Jurkat, Clone E6-1 (cell line): ENCODE measurements at places on chromosomes 7 and 10.

GRCh38 chr7:121288894-121289293 lies 39.9 kb upstream of the WNT16 start:
- DNase-seq, result no peak

- DNase-seq, result no peak
Measured at GRCh38 chr7:2004841-2005725, 227.7 kb downstream of the MAD1L1 start.

DNA sequence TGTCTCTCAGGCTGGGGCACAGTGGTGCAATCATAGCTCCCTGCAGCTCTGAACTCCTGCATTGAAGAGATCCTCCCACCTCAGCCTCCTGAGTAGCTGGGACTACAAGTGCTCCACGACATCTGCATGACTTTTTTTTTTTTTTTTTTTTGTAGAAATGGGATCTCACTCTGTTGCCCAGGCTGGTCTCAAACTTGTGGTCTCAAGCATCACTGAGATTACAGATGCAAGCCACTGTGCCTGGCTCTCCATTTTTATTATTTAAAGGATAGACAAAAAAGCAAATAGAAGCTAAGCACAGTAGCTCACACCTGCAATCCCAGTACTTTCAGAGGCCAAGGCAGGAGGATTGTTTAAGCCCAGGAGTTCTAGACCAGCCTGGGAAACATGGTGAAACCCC lies 13.0 kb upstream of the KCTD7 start:
- no peak for DNase-seq

DNA sequence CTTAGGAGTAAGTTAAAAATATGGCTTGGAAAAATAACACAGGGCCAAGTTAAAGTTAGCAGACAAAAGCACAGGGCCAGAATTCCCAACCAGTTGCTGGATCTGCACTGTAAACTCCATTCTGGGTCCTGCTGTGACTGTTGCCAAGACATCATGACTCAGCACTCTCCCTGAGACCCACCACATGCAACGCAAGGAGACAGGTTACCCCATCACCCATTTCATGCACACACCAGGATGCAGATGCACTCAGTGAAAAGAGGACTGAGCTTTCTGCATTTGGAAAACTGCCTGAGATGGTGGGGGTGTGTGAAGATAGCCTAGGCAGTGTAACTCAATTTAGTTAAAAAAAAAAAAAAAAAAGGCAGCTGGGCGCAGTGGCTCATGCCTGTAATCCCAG lies 97.6 kb upstream of the ZNF438 start:
- DNase-seq, result no peak

GRCh38 chr7:74026903-74027682 lies 880 bp upstream of the ELN start:
- DNase-seq, result peak; percentile 8

GRCh38 chr10:123890756-123891143 lies 857 bp downstream of the CPXM2 start:
- DNase-seq, result no peak

- DNase-seq, result no peak
Measured at GRCh38 chr10:14616955-14617730, 157.6 kb downstream of the FAM107B start.

DNA sequence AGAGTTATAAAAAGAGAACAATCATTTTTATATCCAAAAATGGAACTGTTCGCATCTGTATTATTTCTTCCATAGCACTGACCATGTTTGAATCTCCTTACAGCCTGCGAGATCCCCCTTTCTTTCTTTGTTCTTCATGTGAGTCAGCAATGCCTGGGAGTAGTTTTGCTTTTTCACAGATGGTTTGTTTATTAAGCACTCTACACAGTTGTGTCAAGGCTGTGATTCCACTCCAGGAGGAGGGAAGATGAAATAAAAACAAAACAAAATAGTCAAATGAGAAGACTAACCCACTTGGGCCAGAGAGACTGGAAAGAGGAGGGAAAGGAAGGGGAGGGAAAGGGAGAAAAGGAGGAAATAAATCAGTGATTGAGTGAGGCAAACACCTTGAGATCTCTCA lies 7.8 kb downstream of the LIPF start:
- no peak for DNase-seq

DNA sequence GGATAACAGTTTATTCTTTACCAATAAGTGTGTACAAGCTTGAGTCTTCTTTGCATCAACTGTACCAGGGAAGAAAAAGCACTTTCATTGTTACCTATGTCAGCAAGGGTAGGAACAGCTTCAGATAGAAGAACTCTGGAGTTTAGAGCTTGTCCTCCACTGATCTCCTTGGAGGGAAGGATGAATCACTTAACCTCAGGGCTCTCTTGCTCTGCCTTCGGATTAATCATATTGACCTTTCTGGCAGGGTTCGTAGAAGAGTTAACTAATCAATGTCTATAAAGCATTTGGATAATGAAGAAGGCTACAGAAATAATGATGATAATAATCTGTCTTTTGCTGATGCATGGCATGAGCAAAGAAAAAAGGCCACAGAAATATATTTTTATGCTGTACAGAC lies 339.5 kb upstream of the TPK1 start:
- DNase-seq, result no peak

DNA sequence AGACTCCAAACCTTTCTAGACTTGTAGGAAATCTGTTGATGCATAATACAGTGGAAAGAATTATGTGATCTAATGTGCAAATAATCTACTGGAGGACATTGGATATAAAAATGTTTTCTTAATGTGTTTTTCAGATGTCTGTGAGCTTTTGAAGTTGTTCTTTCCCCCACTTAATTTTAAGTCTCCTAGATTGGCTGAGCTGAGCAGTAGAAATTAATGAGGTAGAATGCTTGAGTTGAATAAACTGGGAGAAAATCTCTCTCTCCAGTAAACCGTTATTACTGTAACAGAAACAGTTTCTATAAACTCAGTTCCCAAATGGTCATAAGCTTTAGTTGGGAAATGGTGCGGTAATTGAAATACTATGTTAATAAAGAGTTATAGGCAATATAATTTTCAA lies 15.7 kb downstream of the CSGALNACT2 start:
- DNase-seq, result no peak

- DNase-seq, result no peak
Measured at GRCh38 chr10:11824825-11825224, 1.7 kb downstream of the PROSER2 start.

DNA sequence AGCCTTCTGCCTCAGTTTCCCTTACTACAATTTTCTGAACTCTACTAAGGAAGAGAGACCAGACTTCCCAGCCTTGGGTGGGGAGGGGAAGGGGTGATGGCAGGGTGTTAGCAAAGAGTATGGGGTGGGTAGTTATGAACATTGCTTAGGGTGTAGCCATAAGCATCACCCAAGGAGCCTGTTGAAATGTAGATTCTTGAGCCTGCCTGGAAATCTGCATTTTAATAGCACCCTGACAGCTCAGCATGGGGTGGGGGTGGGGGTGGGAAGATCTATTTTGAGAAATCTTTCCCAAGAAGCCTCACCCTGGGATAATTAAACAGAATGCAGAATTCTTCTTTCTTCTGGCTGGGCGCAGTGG lies 164.8 kb downstream of the NRF1 start:
- no peak for DNase-seq

GRCh38 chr10:50496228-50496627 lies 127.5 kb downstream of the SGMS1 start:
- no peak for DNase-seq

DNA sequence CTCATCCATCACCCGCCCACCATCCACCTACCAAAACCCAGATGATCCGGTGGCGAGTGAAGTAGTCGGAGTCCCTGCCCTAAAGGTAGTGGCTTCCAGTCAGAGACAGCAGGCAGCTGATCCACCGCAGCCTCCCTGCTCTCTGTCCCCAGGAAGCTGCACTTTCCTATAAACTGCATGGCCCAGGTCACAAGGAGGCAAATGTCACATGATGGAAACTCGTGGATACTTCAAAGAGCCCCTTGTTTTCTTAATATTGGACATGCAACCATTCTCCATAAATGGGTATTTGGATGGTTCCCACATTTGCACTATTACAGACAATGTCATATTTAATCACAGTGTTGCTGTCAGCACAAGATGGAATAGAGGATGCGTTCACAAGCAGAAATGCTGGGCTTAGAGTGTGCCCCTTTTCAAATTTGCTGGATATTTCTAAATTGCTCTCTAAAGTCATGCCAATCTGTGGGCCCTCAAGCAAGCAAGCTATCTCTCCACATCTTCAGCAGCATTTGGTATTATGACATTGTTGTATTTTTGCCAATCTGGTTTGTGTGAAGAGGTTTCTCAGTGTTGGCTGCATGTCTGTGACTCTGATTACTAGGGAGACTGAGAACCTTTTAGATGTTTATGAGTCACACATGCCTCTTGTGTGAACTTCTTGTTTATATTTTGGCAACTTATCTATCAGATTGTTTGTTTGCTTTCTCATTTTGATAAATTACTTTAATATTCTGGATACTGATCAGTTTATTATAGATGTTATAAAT lies 822.0 kb downstream of the TNS3 start:
- DNase-seq, result no peak

DNA sequence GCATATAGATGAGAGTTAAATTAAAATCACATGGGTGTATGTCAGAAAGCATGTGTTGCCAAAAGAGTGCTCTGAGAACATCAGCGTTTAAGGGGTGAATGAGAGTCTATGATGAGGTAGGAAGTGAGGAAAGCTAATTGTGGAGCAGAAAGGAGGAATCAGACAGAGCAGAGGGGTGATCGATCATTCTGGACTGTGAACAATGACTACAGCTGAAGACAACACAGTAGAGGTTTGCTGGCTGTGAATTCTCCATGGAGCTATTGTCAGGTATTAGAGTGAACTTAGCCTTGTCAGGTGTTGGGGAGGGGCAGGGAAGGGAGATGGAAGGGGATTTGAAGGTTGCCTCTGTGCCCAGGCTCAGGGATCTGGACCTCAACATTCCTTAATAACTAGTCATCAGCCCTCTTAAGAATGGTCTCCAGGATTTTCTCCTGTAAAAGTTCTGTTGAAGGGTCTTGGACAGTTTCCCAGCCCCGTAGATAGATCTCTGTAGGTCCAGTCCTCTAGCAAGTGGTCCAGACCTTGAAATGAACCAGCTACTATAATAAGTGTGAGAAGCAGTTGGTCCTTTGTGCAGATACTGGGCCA lies 57.1 kb downstream of the KIF5B start:
- DNase-seq, result no peak

DNA sequence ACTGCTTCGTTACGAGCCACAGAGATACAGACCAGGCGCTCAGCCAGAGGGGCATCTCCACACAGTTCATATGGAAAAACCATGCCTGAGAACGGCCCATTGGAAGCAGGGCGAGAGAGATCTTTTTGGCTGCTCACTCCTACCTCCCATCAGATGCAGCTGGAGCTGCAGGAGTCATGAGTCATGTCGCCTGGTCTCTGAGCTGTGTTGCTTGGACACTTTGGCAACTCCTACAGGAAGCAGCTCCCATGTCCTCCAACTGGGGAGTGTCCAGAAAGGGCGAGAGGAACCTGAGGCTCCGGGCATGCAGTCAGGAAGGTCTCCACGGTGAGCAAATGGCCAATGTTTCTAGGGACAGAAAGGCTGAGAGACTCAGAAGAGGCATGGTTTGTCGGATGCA lies 24.9 kb downstream of the INSIG1 start:
- no peak for DNase-seq

- DNase-seq, result peak; percentile 38
Measured at GRCh38 chr7:15305002-15305600, 256.7 kb downstream of the AGMO start.

- no peak for DNase-seq
Measured at GRCh38 chr7:66047426-66047825, 28.2 kb upstream of the ASL start.

DNA sequence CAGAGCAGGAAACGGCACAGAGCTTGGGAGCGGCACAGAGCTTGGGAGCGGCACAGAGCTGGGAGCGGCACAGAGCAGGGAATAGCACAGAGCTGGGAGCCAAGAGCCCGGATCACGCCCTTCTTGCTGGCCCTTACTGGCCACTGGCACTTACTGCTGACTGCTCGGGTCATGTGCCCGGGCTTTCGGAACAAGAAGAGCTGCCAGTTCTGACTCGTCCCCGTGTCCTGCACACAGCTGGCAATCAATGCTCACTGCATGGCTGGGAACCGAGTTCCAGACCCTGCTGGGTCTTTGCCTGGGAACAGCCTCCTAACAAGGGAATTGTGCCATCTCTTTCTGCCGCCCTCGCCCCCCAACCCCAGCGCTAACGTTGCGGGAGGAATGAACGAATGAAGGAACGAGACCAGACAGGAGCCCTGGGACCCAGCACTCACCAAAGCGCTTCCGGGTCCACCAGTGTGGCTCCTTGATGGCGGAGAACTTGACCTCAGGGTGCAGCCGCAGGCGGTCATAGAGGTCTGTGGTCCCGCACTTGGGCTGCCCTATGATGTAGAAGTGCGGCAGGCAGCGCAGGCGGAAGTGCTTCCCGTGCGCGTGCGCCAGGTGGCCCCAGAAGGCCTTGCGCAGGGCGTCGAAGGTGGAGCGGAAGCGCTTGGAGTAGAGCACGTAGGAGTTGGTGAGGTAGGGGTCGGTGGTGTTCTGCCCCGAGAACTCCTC lies 49.1 kb downstream of the CHST15 start:
- no peak for DNase-seq

DNA sequence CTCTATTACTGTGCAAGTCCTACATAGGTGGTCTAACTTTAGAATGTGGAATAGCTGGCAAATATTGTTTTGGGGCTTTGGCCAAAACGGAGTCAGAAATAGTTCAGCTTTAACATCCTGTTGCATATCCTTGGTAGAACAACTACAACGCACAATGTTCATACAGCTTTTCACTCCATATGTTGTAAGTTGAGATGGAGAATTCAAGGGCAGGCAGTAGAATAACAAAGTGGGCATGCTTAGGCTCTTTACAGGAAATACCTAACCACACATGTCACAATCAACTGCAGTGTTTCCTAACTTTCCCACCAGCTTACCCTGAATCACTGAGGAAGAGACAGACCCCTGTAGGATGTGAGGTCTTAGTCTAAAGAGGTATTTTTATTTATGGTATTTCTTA lies 122.3 kb downstream of the PPP1R3A start:
- DNase-seq, result no peak

GRCh38 chr7:46076527-46076926 lies 155.5 kb upstream of the IGFBP3 start:
- DNase-seq, result no peak

DNA sequence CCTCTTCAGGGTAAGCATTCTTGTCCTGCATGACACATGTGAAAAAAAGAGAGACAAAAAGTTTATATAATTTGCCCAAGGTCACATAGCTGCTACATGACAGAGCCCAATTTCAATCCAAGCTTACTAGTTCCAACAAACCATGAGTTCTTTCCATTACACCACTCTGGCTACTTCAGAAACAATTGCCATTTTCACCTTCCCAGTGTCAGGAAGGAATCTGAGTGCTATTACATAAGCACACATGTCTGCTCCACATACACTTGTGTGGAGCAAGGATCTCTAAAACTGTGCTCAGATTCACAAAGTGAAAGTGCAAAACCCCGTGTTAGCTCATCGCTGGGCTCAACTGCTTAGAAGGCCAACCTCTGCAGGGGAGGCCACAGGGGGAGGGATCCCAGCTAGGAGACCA lies 356.2 kb upstream of the NFE2L3 start:
- no peak for DNase-seq

- no peak for DNase-seq
Measured at GRCh38 chr10:38174336-38174735, 80.2 kb downstream of the ZNF37A start.
